Central memory CD8-positive, alpha-beta T cell (primary cell): ENCODE measurements at places on chromosomes 12 and 14.

- H3K4me3 ChIP-seq: no peak overlapping the region
- DNase-seq: no peak
- no peaks in the 10 kb centered on the region for H3K36me3 ChIP-seq
- peaks cover 41% of the 10 kb centered on the region for H3K27me3 ChIP-seq
Observed at GRCh38 chr14:92198804-92199203, 77.0 kb downstream of the CPSF2 start.

DNA sequence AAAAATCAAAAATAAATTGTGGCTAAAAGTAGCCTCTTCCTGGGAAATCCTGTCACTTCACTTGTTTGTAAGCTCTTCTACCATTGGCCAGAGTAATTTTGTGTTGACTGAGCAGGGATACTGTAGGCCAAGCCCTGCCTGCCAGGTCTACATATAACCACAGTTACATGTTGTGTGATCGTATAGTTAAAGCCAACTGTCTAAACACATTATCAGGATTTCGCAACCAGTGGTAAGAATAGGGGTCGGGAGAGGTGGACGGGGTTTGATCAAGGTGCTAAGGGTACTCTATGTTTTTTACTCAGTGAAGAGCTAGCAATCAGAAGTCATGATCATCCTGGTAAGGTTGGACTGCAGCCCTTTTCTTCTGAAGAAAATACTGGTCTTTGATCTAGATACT is 13.4 kb downstream of the ANKRD13A start:
- no peaks in the 10 kb centered on the region for H3K27me3 ChIP-seq
- no peak for DNase-seq
- H3K27ac ChIP-seq: peak overlapping the region; percentile 83
- peaks cover 56% of the 10 kb centered on the region for H3K4me1 ChIP-seq
- peak overlapping the region; percentile 69 for H3K4me3 ChIP-seq
- peaks cover 43% of the 10 kb centered on the region for H3K36me3 ChIP-seq

GRCh38 chr14:61102549-61103466 is 121.8 kb downstream of the SLC38A6 start:
- DNase-seq: no peak
- H3K36me3 ChIP-seq: no peaks in the 10 kb centered on the region
- H3K4me1 ChIP-seq: no peaks in the 10 kb centered on the region
- H3K27ac ChIP-seq: no peak overlapping the region
- H3K4me3 ChIP-seq: no peak overlapping the region

- peaks cover 17% of the 10 kb centered on the region for H3K4me1 ChIP-seq
- H3K4me3 ChIP-seq: no peak overlapping the region
- H3K27me3 ChIP-seq: no peaks in the 10 kb centered on the region
- H3K27ac ChIP-seq: no peak overlapping the region
- no peaks in the 10 kb centered on the region for H3K36me3 ChIP-seq
- DNase-seq: no peak
Observed at GRCh38 chr12:93699271-93700145, 22.3 kb downstream of the CRADD start.

DNA sequence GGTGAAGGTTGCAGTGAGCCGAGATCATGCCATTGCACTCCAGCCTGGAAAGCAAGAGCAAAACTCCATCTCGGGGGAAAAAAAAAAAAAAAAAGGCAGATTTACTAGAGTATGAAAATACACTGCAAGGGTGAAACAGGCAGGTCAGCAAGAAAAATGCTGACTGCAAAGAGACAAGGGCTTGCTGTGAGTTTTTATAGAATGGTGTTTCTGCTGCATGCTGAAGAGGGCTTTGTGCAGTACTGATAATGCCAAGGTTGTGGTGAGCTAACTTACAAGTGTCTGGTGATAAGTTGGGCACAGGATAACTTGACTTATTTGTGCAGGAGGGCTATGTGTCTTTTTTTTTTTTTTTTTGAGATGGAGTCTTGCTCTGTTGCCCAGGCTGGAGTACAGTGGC is 25.9 kb upstream of the SRP54 start:
- no peak overlapping the region for H3K4me3 ChIP-seq
- no peak overlapping the region for H3K27ac ChIP-seq
- no peaks in the 10 kb centered on the region for H3K4me1 ChIP-seq
- H3K27me3 ChIP-seq: no peaks in the 10 kb centered on the region
- peaks cover 29% of the 10 kb centered on the region for H3K36me3 ChIP-seq
- DNase-seq: no peak

GRCh38 chr12:80598004-80598606 is 109.3 kb upstream of the MYF6 start:
- H3K27ac ChIP-seq: no peak overlapping the region
- no peaks in the 10 kb centered on the region for H3K4me1 ChIP-seq
- H3K36me3 ChIP-seq: peaks cover 1% of the 10 kb centered on the region
- DNase-seq: no peak
- H3K27me3 ChIP-seq: no peaks in the 10 kb centered on the region
- no peak overlapping the region for H3K4me3 ChIP-seq

DNA sequence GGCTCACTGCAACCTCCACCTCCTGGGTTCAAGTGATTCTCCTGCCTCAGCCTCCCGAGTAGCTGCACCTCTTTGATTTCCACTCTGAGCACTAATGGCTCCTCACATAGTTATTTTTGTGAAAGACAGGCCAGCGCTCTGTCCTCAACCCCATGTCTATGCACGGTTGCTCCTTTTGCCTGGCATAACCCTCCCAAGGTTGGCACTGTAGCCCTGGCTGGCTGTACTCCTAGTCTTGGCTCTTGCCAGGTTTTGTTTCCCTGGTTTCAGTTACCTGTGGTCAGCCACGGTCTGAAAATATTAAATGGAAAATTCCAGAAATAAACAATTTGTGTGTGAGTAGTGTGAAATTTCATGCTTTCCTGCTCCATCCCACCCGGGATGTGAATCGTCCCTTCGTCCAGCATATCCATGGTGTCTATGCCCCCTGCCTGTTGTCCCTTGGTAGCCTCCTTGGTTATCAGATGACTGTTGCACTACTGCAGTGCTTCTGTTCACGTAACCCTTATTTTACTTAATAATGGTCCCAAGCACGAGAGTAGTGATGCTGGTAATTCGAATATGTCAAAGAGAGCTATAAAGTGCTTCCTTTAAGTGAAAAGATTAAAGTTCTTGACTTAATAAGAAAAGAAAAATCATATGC is 12.3 kb upstream of the DCD start:
- no peaks in the 10 kb centered on the region for H3K4me1 ChIP-seq
- no peak overlapping the region for H3K27ac ChIP-seq
- H3K36me3 ChIP-seq: no peaks in the 10 kb centered on the region
- H3K4me3 ChIP-seq: no peak overlapping the region

GRCh38 chr14:72904840-72905561 is 11.1 kb upstream of the DPF3 start:
- H3K27me3 ChIP-seq: peaks cover 63% of the 10 kb centered on the region
- H3K27ac ChIP-seq: no peak overlapping the region
- DNase-seq: peak; percentile 37
- H3K4me1 ChIP-seq: peaks cover 5% of the 10 kb centered on the region
- no peaks in the 10 kb centered on the region for H3K36me3 ChIP-seq

- H3K27ac ChIP-seq: no peak overlapping the region
- no peaks in the 10 kb centered on the region for H3K36me3 ChIP-seq
- H3K27me3 ChIP-seq: no peaks in the 10 kb centered on the region
- no peaks in the 10 kb centered on the region for H3K4me1 ChIP-seq
Observed at GRCh38 chr14:48731260-48731659, 854.9 kb downstream of the RPS29 start.

- H3K27me3 ChIP-seq: peaks cover 10% of the 10 kb centered on the region
- DNase-seq: no peak
- no peak overlapping the region for H3K27ac ChIP-seq
- peaks cover 2% of the 10 kb centered on the region for H3K36me3 ChIP-seq
- H3K4me3 ChIP-seq: no peak overlapping the region
Observed at GRCh38 chr12:119115296-119115905, 63.3 kb upstream of the HSPB8 start.

DNA sequence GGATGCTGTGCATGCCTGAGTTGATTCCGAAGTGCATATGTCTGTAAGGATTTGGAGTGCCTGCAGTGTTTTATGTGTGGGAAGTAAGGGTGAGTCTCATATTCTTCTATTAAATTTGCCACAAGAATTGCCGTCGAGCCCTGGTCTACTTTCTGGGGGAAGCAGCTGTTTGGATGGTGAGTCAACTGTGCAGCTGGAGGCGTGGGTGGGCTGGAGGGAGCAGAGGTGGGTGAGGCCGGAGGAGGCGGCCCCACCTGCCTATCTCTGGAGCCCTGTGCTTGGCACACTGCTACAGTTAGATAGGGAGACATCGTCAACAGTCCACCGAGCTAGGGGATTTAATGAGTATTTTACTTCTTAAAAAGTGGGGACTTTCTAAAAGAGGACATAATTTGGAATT is 9.7 kb downstream of the GLRX5 start:
- H3K27me3 ChIP-seq: no peaks in the 10 kb centered on the region
- H3K36me3 ChIP-seq: peaks cover 4% of the 10 kb centered on the region
- H3K4me1 ChIP-seq: peaks cover 17% of the 10 kb centered on the region
- H3K4me3 ChIP-seq: no peak overlapping the region
- no peak overlapping the region for H3K27ac ChIP-seq

DNA sequence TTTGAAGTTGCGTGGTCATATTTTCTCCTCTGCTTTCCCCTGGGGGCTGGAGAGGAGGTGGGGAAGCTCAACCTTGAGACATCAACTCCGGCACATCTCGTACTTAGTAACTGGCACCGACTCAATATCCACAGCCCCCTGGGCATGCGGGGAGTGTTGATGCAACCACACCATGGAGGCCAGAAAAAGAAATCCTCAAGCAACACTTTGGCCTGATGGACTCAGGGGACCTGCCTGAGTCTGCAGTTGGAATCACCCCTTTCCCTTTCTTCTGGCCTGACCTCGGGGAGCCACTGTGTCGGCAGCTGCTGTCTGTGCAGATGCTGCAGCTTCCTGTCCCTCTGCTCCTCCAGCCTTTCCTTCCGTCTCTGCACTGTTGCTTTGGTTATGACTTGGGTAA is 11.4 kb upstream of the AACS start:
- H3K27me3 ChIP-seq: peaks cover 32% of the 10 kb centered on the region
- H3K27ac ChIP-seq: no peak overlapping the region
- no peak overlapping the region for H3K4me3 ChIP-seq
- H3K4me1 ChIP-seq: peaks cover 9% of the 10 kb centered on the region
- peaks cover 3% of the 10 kb centered on the region for H3K36me3 ChIP-seq

DNA sequence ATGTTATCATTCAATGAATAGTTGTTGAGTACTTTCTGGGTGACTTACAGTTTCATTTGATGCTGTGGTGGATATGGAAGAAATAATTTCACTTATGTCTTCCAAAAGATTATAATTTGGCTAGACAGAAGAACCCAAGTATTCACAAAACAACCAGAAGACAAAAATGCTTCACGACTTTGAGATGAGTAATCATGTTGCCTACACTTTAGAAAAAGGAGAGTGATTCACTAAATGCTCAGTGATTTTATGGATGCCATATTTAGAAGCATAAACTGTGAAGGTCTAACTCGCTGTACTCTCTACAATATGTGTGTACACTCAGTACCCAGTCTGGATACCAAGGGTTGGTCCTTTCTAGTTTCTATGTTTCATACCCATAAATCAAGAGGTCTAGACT is 101.3 kb upstream of the E2F7 start:
- no peak overlapping the region for H3K27ac ChIP-seq
- H3K36me3 ChIP-seq: no peaks in the 10 kb centered on the region
- no peak overlapping the region for H3K4me3 ChIP-seq
- H3K4me1 ChIP-seq: no peaks in the 10 kb centered on the region
- no peak for DNase-seq

DNA sequence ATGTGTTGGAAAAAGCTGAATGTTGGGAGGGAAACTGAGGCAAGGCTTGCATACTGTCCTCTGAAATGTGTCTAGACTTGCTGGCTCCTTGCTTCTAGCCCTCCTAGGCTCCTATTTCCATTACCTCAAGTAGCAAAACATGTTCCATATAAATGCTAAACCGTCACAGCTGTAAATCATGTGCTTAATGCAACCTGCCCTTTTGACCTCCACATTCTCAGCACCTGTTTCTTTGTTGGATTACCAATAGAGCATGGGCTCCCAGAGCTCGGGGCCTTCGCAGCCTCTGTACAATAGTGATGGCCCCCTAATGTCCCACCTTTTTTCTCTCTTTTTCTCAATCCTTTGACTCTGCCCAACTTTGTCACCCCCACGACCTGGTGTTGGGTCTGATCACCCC is 23.3 kb downstream of the RERGL start:
- no peak overlapping the region for H3K4me3 ChIP-seq
- H3K27me3 ChIP-seq: no peaks in the 10 kb centered on the region
- no peaks in the 10 kb centered on the region for H3K4me1 ChIP-seq
- H3K36me3 ChIP-seq: no peaks in the 10 kb centered on the region
- H3K27ac ChIP-seq: no peak overlapping the region
- DNase-seq: no peak

DNA sequence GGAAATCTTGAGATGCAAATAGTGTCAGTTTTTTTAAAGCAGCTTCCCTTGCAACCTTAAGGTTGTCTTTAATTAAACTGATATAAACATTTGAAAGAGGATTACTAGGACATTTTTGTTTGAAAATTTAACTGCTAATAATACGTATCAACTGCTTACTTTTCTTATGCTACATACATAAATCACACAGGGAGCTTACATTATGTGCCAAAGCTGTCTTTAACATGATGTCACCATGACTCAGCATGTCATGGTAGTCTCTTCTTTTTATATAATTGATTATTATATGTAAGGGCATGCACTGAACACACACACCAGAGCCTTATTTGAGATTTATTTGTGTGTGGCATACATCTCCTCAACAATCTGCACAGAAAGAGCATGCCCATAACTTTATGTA is 63.0 kb upstream of the PTHLH start:
- H3K4me1 ChIP-seq: no peaks in the 10 kb centered on the region
- H3K4me3 ChIP-seq: no peak overlapping the region
- no peak for DNase-seq
- H3K36me3 ChIP-seq: no peaks in the 10 kb centered on the region
- H3K27ac ChIP-seq: no peak overlapping the region
- no peaks in the 10 kb centered on the region for H3K27me3 ChIP-seq

- no peak for DNase-seq
- peaks cover 3% of the 10 kb centered on the region for H3K36me3 ChIP-seq
- no peak overlapping the region for H3K4me3 ChIP-seq
- H3K27me3 ChIP-seq: peaks cover 9% of the 10 kb centered on the region
- peaks cover 16% of the 10 kb centered on the region for H3K4me1 ChIP-seq
Observed at GRCh38 chr14:75306927-75307699, 28.5 kb downstream of the FOS start.
